ENCODE measurements at places on chromosomes 3 and 15. TPM values are rescaled to one million over a fixed set of nuclear protein-coding genes. Genes with fewer than 3 reads are reported as not detected.

The CBLB gene
- total RNA-seq: 16.2 TPM

The CYP8B1 gene
- total RNA-seq: not detected

The DPPA2 gene
- total RNA-seq: not detected

The PP2D1 gene
- total RNA-seq: not detected

The DNAH1 gene
- total RNA-seq: 1.7 TPM

The TM6SF1 gene
- total RNA-seq: 0.10 TPM

The DUOXA2 gene
- not detected for total RNA-seq

The TGFBR2 gene
- total RNA-seq: 62.8 TPM

The SLC24A5 gene
- not detected for total RNA-seq

The LRRC34 gene
- total RNA-seq: not detected

The VEPH1 gene
- 0.31 TPM for total RNA-seq

The CHL1 gene
- total RNA-seq: not detected

The C2CD4A gene
- 0.19 TPM for total RNA-seq

The TSEN2 gene
- 18.3 TPM for total RNA-seq

The PLA2G4D gene
- total RNA-seq: not detected

The SEMA6D gene
- not detected for total RNA-seq

The HCLS1 gene
- 0.05 TPM for total RNA-seq

The OR5K2 gene
- not detected for total RNA-seq

The PRR20G gene
- 0.80 TPM for total RNA-seq

The CEP19 gene
- total RNA-seq: 2.7 TPM

The P2RY12 gene
- not detected for total RNA-seq

The SPTBN5 gene
- total RNA-seq: 0.13 TPM

The RBM15B gene
- 18.7 TPM for total RNA-seq

The RAB6B gene
- total RNA-seq: 2.1 TPM

The SPINT1 gene
- 0.67 TPM for total RNA-seq

The GOLGA8O gene
- total RNA-seq: 0.37 TPM
